ENCODE measurements at places on chromosomes 16 and 17.

DNA sequence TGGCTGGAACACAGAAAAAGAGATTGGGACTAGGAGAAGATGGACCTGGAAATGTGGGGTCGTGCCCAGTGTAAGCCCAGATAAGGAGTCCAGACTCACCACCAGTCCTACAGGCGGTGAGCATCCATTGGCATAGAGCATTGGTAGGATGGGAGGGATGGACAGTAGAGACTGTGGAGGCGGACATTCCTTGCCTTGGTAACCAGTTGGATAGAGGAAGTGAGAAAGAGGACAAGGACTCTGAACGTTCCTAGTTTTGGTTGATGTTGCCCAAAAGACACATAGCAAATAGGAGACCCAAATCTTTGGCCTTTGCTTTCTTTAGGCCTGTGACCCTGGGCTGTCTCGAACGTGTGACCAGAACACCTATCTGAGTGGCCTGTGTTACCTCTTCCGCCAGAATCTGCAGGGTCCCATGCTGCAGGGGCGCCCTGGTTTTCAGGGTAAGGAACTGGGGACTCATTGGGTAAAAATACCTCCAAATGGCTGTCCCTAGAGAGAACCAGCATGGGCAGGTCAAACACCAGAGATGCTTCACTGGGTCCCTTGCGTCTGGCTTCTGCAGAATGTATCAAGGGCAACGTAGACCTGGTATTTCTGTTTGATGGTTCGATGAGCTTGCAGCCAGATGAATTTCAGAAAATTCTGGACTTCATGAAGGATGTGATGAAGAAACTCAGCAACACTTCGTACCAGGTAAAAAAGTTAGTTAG is 6.4 kb downstream of the ITGAL start:
- DNase-seq, result no peak

GRCh38 chr16:30570636-30571444 is 674 bp downstream of the ZNF688 start:
- DNase-seq, result no peak

DNA sequence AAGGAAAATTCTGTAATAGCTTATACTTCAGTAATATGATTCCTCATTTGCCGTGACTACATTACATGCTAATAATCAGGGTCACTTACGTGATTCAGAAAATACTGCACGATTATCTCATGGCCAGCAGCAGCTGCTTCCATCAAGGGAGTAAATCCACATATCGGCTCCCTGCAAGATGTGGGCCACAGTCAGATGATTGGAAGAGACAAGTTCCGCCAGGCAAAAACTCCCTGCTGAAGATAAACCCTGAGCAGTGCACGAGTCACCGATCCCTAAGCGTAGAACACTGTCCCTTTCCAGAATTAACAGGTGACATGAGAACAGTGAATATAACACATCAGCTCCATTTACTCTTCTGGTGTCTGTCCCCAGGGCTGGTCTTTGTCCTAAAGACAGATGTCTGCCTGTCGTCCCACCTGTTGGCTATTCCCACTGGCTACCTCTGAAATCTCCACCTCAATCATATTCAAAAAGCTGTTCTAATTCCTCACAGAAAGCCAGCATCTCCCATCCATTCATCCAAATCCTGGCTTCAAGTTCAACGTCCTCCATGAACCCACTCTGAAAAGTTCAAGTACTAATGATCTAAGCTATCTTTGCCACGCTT is 9.3 kb downstream of the ANKS3 start:
- DNase-seq, result no peak

GRCh38 chr17:4479982-4480751 is 18.5 kb upstream of the SPNS2 start:
- DNase-seq, result no peak

DNA sequence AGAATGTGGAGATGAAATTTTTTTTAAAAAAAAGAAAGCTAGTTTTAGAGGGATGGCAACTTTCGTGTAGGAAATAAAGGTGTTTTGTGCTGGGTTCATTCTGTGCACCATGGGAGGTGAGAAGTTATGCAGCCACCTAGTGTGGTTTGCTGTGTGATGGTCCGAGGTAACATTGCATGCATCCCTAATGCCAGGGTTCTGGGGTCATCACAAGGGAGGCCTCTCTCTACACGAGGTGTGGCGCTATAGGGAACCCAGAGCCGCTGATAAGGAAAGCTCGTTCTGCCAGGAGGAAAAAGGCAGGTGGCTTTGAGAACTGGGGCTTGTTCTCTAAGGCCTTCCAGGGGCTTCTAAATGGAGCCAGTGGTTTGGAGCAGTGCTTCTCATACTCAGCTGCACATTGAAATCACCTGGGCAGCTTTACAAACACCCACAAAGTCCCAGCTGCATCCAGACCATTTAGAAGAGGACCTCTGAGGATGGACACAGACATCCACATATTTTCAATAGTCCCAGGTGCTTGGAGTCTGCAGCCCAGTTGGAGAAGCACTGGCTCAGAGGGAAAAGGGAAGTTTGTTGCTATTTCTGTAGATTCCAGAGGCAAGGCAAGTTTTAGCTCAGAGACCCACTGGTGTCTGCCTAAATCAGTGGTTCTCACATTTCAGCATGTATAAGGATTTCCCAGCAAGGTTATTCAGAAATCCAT is 43.5 kb downstream of the VPS35L start:
- no peak for DNase-seq

Measured in stimulated activated CD4-positive, alpha-beta T cell treated with anti-CD3 and anti-CD28 coated beads, Interleukin-1b, Interleukin-23, amount 100 ng/mL, for 1 hour (primary cell).